NCI-H460 (cell line): ENCODE measurements at places on chromosomes 12 and 14.

- no peak for DNase-seq
Observed at GRCh38 chr12:81245907-81246570, 168.2 kb downstream of the ACSS3 start.

GRCh38 chr12:64618953-64619590, 8.8 kb downstream of the RASSF3 start:
- no peak for DNase-seq

DNA sequence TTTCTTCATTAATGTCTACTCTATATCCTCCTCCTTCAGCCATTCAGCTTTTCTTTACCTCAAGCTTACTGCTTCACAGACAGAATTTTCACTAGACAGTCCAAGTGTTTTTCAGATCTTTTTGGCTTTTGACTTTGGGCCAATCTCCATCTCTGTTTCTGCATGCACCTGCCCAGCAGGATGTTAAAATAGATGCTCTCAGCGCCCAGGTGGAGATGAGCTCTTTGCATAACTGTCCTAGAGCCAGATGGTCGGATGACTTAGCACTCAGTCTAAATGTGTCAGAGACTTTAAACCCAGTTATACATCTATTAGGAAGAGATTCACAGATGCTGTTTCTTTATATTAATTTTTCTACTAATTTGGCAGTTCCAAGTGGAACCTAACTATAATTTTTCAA, 80.3 kb upstream of the SSTR1 start:
- no peak for DNase-seq

GRCh38 chr14:61575551-61576150, 119.7 kb upstream of the HIF1A start:
- DNase-seq: no peak
